CD4-positive, alpha-beta T cell treated with Interleukin-4 for 1 hour (primary cell): ENCODE measurements at places on chromosomes 13 and 19.

- DNase-seq, result no peak
Measured at GRCh38 chr19:8643860-8644653, 13.6 kb downstream of the NFILZ start.

GRCh38 chr19:6610934-6611852 is 20.2 kb upstream of the CD70 start:
- no peak for DNase-seq

DNA sequence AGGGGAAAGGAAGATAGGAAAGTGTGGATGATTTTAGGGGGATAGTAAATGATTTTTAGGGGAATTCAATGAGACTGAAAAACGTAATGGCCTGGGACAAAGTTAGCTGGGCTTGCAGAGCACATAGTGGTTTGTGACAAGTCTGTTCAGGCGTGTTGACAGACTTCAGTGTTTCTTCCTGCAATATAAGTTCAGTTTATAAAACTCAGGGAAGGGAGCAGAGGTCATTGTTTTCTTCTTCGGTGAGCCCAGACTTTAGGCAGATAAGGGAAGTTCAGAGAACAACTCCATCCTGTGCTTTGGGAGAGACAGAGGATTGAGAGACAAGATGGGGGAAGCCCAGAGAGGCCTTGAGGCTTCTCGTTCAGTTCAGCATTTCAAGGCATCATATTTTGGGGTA is 45.2 kb upstream of the SLC7A1 start:
- DNase-seq, result no peak

DNA sequence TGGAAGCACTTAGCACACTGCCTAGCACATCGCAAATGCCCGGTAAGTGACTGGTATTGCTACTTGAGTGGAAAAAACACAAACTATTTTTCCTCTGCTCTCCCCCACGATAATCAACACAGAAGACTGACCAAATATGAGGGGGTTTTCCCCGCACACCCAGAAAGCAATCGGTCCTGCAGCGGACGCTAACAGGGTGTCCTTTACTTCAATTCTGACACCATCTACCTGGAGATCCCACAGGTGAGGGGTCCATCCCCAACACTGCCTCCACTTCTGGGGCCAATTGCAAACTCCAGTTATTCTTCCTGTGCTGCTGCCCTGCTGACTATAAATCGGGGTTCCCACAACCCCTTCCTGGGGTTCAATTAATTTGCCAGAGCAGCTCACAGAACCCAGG is 26.2 kb upstream of the PLEKHF1 start:
- DNase-seq, result no peak

DNA sequence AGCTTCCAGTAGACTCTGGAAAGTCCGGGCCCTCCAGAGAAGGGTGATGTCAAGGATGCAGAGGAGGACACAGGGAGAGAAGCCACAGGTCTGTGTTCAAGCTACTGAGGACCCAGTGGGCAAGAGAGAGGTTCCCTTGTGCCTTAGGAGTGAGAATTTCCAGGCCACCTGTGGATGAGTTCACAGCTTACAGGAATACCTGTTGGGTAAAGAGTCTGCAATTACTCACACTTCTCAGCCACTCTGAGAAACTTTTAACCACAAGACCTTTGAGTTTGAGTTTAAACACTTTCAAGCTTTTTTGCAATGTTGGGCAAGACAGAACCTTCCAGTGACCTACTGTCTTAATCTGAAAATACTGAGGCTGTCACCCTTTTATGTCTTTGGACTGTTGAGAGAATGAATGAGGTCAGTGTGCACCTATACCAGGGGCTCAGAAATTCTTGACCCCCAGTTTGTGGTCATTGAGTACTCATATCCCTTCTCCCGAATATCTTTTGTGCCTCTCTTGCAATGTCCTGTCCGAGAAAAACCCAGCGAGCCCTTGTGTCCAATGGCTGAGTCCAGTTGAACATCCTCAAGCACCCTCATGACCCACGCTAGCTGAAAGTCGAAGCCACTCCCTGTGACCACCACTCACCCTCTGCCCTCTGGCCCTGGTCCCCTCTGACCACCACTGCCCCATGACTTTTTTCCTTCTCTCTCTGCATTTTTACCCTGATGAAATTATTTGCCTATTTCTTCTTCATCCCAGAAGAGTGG is 368.5 kb upstream of the ZNF507 start:
- no peak for DNase-seq
